ENCODE measurements at places on chromosomes 16 and 17.

DNA sequence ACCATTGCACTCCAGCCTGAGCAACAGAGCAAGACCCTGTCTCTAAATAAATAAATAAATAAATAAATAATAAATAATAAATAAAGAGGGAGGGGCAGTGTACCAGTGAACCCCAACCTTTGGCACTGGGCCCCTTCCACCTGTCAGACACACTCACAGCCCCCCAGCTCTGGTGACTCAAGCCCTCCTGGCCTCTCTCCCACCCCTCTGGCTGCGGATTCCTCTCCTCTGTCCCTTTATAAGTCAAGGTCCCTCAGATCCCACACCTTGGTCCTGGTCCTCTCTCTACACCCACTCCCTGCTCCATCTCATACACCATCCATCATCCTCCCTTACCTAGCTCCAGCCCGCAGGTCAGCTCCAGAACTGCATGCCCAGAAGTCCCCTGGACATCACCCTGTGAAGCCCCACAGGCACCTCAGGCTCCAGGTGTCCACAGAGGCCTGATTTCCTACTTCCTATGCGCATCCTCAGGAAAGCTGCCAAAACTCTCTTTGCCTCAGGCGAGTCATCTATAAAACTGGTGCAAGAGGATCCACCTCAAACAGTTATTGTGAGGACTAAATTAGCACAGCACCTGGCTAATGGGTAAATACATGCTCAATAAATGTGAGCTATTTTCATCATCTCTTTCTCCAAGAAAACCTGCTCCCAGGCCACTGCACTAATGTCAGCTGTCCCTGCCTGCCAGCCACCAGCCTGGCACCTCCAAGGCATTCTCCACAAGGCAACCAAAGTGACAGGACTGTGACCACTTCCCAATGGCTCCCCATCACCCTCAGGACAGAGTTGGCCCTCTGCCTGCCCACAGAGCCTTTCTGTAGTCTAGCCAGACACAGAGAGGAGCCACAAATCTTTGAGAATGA, 46.8 kb downstream of the BEAN1 start:
- no peak for DNase-seq

DNA sequence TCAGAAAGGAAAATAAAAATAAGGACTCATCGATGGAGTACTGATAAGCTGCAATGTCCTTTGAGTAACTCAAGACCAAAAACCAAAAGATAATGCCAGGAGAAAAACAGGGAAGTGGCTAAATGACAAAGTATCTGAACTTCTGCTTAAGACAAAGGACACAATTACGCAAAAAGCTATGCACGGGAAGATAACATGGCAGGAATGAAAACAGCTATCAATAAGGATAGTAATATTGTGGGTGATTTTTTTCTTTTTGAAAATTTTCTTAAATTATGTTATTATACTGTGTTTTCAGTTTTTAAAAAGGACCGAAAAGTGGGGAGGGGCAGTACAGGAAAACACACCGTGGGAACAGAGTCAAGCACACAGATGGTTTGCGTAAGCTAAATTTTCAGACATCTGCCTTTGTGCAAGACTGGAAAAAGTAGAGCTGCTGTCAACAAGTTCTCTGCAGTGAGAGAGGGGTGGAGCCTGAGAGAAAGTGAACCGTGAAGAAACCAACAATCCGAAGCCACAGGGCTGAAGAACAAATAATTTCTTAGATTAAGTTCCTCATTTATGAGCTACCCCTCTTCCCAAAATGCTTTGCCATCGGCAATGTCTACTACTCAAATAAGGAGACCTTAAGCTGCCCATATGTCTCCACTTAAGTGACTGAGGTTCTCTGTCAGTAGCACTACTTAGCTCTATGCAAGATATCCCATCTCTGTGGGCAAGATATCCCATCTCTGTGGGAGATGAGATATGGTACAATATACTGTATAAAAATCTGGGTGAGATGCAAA, 99.9 kb upstream of the CORO6 start:
- peak; percentile 96 for DNase-seq

DNA sequence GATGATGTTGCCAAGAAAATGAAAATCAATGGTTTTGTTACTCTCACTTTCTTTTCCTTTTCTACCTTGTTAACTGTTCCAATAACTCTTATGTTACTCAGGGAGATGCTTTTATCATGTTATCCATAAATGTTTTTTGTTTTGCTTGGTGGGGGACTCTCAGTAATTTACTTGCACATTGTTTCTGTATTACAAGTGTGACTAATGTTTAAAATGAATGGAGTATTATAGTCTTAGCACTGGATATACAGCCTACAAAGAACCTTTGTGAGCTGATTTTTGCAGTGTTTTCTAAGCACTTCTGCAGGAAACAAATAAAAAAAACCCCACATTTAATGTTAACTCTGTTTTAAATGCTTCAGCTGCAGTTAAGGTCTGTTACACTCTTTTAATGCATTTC, 12.1 kb downstream of the VMP1 start:
- DNase-seq, result no peak

- DNase-seq, result peak; percentile 2
Observed at GRCh38 chr16:24452724-24453123, 86.6 kb upstream of the RBBP6 start.

DNA sequence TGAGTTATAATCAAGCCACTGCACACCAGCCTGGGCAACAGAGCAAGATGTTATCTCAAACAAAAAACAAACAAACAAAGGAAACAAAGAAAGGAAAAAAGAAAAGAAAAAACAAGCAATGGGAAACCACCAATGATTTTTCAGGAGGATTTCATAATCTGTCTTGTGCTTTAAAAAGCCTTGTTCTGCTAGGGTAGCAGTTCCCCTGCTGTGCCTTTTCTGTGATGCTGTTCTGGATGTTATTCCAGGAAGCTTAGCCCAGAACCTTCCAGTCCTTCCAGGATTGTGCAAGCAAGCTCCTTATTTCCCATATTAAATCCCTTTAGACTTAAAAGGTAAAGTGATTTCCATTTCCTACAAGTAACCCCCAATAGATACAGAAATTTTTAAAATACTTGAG, 171.1 kb downstream of the ABCC12 start:
- no peak for DNase-seq

- DNase-seq, result no peak
Observed at GRCh38 chr17:75668489-75668888, 1.4 kb downstream of the SAP30BP start.

DNA sequence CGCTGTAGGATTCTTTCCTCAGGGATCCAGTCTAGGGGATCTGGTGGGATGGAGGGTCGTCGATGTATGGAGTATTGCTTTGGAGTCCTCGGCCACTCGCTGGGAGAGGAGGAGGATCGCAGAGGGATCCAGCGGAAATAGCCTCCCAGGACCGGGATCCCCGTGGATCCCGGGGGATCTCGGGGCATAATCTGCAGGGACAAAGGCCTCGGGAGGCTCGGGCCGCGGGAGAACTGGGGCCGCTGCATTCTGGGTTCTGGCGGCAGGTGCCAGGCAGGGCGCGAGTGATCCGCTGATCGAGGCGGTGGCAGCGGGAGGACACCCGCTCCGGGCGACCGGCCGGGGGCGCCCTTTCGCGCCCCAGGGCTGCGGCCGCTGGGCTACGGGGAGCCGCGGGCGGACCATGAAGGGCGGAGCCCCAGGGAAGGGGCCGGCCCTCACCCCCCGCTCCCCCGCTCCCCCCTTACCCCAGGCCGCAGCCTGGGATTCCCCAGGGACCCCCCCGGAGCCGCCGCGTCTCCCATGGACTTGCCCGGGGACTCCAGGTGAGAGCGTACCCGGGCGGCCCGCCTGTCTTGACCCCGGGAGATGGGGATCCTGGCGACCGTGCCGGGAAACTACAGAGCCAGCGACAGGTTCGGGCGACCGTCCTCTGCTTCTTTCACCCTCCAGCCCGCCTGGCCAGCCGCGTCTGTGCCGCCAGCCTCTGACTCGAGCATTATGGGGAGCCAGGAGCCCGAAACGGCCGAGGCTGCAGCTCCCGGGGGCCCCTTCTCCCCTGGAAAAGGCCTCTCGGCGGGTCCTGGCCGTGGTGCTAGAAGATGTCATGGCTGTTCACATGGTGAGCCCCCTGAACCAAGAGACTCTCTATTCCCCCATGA, 604 bp downstream of the PRR14 start:
- peak; percentile 56 for DNase-seq

DNA sequence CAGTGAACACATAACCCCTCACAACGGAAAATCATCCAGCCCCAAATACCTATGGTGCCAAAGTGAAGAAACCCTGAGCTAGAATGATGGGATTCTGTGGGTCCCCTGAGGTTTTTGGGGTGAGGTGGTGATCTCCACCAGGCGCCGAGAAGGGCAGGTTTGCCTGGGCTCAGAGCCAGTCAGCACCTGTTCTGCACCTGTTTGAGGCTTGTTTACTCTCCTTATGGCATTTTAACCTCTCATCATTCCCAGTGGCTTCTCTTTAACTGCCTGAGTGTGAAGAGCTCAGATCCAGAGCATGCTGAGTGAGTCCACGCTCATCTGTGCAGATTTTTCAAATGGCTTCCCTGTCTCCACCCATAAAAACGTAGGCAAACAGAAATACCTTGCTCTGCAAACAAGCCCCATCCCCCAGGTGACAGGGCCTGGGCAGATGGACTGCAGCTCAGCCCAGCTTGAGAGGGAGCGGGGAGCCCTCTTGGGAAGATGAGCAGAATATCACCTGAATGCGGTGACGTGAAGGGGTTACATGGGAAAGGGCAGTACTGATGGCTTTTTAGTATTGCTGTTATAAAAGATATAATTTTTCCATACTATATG, 40.1 kb upstream of the CLEC19A start:
- no peak for DNase-seq

DNA sequence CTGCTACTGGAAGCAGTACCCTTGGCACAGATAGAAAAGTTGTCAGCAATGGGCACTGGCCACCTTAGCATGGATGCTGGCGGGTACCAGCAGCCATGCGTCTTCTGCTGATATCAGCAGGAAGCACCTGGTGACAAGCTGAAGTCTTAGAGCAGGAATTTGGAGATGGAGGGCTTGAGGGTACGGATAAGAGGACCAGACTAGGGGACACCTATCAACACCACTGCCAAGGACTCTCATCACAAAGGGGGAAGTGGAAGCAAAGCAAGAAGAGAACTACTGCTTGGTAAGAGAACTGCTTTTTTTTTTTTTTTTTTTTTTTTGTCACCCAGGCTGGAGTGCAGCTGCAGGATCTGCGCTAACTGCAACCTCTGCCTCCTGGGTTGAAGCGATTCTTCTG, 35.4 kb upstream of the LYRM9 start:
- DNase-seq, result no peak

GRCh38 chr17:76566988-76567431, 18.6 kb downstream of the ST6GALNAC2 start:
- no peak for DNase-seq

GRCh38 chr17:81834831-81835267, at the start of gene PPP1R27:
Gene PPP1R27 (minus strand): TSS chr17:81835050. CDS start chr17:81834953, 97 bp downstream.
- DNase-seq, result no peak

- no peak for DNase-seq
Observed at GRCh38 chr17:65697661-65698060, 136.2 kb upstream of the AXIN2 start.

DNA sequence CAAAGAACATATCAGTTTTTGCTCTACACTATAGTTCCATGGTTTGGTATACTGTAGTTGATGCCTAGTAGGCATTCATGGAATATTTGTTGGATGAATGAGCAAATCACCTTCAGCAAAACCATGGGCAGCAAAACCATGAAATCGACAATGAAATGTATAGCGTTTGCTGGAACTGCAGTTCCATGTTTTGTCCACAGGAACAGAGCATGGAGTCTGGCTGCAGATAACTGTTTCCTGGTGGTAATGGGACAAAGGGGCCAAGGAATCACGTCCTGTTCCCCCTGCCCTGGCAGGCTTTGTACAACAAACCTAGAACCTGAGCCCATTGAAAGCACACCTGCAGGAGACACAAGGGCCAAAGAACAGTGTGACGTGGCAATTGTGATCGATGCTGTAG, 101.1 kb downstream of the USP31 start:
- no peak for DNase-seq

DNA sequence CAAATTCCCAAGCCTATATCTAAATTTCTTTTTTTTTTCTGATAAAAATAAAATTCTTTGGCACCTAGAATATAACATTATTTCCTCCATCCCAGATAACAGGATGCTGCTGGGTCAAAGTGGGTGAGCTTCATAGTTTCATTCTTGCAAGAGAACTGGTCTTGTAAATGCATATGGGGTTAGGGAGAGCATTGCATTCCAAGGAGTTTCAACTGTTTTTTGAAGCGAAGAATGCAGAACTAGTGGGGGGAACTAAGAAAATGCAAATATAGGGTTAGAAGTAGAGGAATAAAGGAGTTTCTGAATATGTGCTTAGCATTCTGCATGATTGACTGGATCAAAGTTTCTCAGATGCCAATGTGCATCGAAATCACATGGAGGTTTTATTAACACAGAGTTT, 347.2 kb upstream of the XYLT1 start:
- DNase-seq, result no peak

DNA sequence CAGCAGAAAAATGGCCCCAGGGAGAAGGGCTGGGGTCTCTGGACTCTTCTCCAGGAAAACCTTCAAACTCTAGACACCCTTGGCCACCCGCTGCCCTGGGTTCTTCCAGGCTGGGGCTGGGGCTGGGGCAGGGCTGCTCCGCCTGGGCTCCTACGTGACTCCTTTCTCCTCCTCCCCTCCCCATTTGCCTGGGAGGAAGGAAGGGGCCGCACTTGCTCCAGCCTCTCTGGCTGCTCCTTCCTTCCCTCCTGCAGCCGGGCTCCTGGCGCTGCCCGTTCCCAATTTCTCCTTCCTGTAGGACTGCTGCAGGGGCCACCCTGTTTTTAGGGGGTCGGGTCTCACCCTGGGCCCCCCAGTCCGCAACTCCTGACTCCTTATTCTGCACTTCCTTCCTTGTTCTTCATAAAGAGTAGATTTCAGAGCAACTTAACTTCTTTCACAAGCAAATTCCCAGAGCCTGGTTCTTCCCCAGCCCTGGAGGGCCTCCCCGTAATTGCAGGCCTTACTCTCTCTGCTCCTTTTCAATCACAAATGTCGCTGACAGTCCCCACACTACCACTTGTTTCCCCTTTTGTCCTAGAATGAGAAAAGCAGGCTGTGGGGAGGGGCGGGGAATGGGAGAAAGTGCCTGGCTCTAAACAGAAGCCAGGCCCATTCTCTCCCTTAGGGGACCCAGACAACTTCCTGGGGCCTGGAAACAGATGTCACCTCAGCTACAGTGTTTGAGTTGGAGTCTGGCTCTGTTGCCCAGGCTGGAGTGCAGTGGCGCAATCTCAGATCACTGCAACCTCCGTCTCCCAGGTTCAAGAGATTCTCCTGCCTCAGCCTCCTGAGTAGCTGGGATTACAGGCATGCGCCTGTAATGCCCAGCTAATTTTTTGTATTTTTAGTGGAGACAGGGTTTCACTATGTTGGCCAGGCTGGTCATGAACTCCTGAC, 137.8 kb downstream of the ENGASE start:
- no peak for DNase-seq

- no peak for DNase-seq
Observed at GRCh38 chr17:20975566-20975965, 67.2 kb downstream of the USP22 start.

DNA sequence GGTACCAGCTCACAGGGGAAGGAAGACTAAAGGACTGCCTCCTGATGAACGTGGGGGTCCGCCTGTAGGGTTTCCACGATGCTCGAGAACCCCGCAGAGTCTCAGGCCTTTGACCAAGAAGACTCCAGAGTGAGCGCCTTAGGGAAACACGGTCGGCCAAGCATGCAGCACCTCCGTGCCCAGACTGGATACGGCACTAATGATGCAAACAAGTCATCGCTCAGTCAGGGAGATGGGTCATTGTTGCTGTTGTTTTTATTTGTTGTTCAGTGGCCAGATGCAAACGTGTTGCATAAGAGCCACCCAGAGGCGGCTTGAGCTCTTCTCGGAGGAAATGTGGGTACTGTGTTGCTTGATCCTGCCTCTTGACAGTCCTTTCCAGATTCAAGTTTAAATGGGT, 19.3 kb upstream of the RBFOX3 start:
- DNase-seq, result no peak

GRCh38 chr16:27505297-27506236, 44.1 kb downstream of the GTF3C1 start:
- no peak for DNase-seq

GRCh38 chr17:81117672-81118198, 47.6 kb upstream of the PVALEF start:
- no peak for DNase-seq

All from HL-60 (cell line).